ENCODE measurements at places on chromosomes 4 and X. TPM values are rescaled to one million over a fixed set of nuclear protein-coding genes. Genes with fewer than 3 reads are reported as not detected.

Gene RADX
- 0.06 TPM for total RNA-seq

Gene SERTM2
- not detected for total RNA-seq

Gene EFHC2
- 0.24 TPM for total RNA-seq

Gene UGT8
- total RNA-seq, result 0.14 TPM

Gene RBM46
- total RNA-seq, result not detected

Gene SOWAHD
- 0.12 TPM for total RNA-seq

Gene HTR2C
- total RNA-seq, result not detected

Gene APELA
- total RNA-seq, result not detected
